Cerebellar nuclear complex (tissue), 1 donor: ENCODE measurements at places on chromosomes 4 and X.

- no peak for DNase-seq
Measured at GRCh38 chr4:147354237-147354636, 126.7 kb upstream of the EDNRA start.

DNA sequence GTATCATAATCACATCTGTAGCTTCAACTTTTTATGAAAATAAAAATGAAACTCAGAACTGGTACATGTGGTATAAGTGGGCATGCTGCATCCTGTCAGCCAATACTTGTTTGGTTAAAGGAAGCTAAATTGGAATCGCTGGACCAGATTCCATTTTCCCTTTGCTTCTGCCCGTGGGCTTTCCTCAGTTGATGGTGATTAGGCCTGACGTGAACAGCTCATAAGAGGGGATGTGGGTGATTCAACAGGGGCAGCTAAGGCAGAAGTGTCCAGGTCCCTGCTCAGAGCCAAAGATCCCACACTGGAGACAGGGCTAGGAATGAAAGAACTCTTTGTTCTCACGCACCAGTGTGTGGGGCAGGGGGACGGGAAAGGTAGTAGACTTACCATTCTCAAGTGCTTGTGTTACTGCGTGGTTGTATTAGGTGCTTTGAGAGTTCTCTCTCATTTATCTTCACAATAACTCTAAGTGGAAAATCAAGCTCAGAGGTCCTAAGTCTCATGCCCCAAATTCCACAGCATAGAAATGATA lies 63.2 kb upstream of the GUCY1A1 start:
- no peak for DNase-seq

GRCh38 chr4:157204634-157205244 lies 15.8 kb upstream of the GRIA2 start:
- no peak for DNase-seq

DNA sequence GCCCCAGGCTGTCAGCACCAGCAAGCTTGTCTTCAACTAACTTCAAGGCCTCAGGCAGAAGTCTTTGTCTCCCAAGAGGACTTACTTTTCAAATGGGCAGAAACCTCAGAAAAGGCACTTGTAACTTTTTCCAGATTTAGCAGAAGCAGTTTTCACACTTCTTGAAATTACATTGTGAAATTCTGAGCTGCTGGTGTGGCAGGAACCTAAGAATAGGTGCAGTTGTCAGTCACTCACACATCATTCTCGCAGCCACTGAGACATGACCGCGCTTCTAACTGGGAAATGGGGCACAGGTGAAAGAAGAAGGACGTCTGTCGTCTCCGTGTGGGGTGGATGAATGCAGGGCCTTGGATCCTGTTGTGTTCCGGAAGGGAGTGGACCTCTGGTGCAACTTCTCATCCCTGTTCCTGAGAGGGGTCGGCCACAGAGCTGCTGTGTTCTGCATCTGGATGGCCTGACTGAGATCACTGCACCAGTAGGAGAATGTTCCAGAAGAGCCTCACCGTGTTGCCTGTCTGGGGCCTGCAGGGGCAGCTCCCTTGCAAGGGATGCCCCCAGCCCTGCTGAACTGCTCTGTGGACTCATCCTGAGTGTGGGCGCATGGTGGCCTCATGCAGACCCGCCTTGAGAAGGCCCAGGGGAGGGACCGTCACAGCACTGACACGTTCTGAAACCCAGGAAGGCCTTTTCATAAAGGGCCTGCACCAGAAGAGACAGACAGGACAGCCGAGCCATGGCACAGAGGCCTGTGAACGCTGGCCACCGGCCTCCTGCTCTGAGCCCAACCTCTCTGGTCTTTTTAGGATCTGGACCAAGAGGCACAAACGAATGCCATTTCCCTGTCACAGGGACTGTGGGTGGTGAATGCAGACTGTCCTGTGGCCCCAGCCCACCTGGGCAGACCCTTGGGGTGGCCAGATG lies 18.7 kb downstream of the NAT8L start:
- no peak for DNase-seq

DNA sequence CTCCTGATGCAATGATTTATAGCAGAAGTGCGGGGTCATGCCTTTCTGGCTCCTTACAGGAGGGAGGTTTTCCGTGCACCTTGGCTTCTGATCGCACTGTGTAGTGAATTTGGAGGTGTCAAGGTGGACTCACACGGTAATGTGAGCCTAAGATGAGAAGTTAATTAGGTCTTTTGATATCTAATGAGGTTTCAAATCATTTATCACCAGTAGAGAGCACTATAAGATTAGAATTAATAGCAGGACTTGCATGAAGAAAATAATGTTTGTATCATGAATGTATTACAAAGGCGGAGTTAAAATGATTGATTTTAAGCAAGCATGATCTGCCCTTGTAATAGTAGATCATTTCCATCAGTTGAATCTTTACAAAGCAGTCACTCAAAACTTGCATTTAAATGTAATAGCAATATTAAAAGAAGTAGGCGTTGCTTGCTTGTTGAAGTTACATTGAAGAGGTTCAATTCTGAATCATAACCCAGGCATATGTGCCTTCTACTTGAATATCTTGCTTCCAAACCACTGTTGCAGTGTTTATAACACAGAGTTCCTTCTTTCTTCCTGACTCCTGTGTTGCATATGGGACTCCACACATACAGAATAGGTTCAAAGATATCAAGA lies 152.1 kb downstream of the FMR1NB start:
- DNase-seq: no peak

- no peak for DNase-seq
Measured at GRCh38 chrX:17432158-17432557, 57.2 kb downstream of the NHS start.

DNA sequence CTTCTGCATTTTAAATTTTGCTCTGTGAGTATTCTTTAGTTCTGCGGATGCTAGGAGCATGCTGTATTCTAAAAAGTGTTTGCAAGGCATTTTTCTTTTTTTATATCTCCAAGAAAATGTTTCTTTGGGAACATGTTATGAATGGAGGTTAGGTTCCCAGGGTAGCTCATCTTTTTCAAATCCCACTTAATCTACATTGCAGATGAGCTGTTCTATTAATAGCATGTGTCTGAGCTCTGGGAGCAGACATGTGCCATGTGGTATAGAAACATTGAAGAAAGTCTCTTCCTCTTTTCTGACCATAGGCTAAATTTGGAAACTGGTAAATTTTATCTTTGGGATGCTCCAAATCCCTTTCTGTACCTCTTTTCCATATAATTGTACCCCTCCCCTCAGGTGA lies 23.2 kb downstream of the DIAPH2 start:
- DNase-seq: no peak

DNA sequence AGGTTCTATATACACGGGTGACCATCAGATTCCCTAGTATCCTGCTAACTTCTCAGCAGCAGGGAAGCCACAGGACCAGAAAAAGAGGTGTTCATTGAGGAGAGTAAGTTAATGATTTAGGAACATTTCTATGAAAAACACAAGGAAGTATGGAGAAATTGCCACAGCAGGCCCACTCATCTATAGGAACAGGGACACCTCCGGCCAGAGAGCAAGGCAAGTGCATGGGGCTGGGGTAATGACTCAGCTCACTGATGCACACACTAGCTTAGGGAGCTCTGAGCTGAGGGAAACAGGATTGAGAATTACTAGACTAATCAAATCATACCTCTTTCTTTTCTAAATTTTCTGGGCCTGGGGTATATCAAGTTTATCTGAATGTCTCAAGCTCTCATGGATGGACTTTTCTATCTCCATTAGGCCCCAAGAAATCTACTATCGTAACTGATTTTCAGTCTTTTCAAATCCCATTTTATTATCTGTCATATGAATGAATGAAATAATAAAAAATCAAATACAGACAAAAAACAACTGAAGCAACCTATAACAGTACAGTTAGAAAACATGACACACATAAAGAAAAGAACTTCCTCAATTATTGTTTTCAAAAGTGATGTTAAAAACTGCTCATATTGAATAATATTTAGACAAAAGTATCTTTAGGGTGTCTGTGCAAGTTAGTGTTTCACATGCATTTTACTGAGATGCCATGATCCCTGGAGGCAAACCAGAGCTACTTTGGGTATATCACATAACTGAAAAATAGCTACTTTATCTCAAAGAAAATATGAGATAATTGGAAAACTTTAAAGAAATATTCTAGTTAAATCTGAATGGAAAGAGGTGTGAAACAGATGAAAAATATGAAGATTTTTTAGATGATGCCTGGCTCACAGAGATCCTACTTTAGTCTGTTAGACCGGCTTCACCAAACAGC lies 89.8 kb downstream of the FBXO8 start:
- no peak for DNase-seq

- no peak for DNase-seq
Measured at GRCh38 chr4:15054541-15054940, 52.3 kb downstream of the CPEB2 start.

GRCh38 chr4:24054910-24055309 lies 165.1 kb upstream of the PPARGC1A start:
- DNase-seq: no peak

DNA sequence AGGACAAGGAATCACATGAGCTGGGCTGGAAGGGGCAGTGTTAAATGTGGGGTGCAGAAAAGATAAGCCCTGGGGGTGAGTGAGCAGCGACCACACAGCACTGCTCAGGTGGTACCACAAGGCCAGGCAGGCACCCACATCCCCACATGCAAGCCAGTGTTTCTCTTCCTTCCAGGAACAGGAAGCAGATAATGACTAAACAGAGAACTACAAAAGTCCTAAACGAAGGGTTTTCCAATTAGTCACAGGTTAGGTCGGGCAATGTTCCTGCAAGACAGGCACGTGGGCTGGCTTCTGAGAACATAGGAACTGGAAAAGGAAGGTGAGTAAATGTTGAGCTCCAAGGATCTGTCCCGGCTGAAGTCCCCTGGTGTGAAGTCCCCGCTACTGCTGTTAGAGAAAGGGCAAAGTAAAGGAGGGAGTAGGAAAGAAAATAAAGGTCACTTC lies 19.5 kb downstream of the RELL1 start:
- DNase-seq: no peak

- DNase-seq: no peak
Measured at GRCh38 chr4:162497564-162498167, 333.9 kb upstream of the FSTL5 start.

- no peak for DNase-seq
Measured at GRCh38 chr4:156536661-156537060, 434.9 kb downstream of the PDGFC start.

DNA sequence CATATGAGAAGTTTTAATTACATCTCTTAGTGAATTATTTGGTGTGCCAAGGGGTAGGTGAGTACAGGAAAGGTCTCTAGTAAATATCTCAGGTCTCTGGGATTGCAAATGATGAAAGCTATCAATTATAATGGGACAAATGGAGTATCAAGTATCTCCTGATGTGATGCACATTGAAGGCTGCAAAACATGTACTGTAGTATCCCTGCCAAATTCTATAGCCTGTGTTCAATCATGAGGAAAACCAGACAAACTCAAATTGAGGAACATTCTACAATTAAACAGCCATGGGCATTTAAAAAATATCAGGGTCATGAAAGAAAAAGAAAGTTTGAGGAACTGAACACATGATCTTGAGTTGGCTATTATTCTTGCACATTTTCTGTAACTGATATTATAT lies 665.4 kb upstream of the PABPC4L start:
- no peak for DNase-seq

GRCh38 chr4:141768954-141769353 lies 132.6 kb downstream of the IL15 start:
- no peak for DNase-seq

- no peak for DNase-seq
Measured at GRCh38 chr4:16136311-16136710, 52.5 kb upstream of the PROM1 start.

GRCh38 chr4:176422001-176422400 lies 102.2 kb downstream of the SPCS3 start:
- DNase-seq: no peak
